ENCODE measurements at places on chromosomes 16 and 17.

- peak; percentile 78 for DNase-seq
Measured at GRCh38 chr16:83137326-83137781, 510.6 kb downstream of the CDH13 start.

DNA sequence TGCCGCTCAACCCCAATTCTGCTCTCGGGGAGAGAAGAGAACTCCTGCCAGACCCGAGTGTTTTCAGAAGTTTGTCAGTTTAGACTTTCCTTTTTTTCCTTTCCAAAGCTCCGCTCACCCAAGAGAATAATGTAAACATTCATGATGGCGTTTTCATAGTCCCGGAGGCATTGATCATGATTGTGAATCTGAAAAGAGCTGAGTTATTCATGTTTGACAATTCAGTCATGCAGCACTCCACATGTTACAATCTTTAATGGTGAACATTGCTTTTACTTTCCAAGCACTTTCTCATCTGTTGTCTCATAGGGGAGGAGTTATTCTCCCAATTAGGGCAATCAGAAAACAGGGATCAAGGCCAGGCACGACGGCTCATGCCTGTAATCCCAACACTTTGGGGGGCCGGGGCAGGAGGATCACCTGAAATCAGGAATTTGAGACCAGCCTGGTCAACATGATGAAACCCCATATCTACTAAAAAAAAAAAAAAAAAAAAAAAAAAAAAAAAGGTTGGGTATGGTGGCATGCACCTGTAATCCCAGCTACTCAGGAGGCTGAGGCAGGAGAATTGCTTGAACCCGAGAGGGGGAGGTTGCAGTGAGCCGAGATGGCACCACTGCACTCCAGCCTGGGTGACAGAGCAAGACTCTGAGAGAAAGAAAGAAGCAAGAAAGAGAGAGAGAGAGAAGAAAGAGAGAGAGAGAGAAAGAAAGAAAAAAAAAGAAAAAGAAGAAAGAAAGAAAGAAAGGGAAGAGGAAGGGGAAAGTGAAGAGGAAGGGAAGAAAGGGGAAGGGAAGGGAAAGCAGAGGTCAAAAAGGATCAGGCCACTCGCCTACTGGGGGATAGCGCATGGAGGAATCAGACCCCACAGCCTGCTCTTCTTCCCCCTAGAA, 70.0 kb upstream of the TNRC6C start:
- DNase-seq = no peak

DNA sequence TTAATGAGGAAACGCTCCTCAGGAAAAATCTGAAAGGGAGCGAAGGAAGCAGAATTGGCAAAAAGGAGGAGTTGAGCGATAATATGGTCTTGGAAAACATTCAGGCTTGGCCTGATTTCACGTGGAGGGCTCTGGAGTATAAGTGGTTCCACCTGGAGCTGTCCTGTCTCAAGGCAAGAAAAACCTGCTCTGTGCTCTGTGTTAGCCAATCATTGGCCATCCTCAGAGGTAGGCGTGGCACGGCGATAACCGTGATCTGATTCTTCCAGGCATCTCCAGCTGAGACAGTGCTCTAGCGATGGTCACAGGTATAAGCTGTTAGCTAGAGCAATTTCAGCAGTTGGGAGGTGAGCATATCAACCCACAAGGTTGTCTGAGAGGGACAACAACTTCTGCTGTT, 450.5 kb upstream of the MAF start:
- no peak for DNase-seq

GRCh38 chr16:54242199-54242598, 44.4 kb downstream of the IRX3 start:
- no peak for DNase-seq

DNA sequence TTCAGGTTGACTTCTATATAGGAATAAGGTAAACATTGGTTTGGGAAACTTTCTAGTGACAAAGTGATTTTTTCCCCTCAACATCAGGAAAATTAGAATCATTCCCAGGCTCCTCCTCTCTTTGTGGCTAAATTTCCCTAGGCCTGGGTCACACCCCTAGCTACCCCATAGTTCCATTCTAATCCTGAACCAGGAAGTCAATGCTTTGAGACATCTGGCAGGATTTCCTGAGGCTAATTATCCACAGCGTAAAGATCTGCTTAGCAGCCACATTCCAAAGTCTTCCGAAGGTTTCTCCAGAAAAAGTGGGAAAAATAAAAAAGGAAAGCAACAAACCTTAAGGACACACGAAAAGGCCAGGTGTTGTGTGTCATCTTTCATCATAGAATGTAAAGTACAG, 60.3 kb upstream of the CORO6 start:
- no peak for DNase-seq

- no peak for DNase-seq
Measured at GRCh38 chr16:30743716-30744115, 4.5 kb upstream of the PHKG2 start.

DNA sequence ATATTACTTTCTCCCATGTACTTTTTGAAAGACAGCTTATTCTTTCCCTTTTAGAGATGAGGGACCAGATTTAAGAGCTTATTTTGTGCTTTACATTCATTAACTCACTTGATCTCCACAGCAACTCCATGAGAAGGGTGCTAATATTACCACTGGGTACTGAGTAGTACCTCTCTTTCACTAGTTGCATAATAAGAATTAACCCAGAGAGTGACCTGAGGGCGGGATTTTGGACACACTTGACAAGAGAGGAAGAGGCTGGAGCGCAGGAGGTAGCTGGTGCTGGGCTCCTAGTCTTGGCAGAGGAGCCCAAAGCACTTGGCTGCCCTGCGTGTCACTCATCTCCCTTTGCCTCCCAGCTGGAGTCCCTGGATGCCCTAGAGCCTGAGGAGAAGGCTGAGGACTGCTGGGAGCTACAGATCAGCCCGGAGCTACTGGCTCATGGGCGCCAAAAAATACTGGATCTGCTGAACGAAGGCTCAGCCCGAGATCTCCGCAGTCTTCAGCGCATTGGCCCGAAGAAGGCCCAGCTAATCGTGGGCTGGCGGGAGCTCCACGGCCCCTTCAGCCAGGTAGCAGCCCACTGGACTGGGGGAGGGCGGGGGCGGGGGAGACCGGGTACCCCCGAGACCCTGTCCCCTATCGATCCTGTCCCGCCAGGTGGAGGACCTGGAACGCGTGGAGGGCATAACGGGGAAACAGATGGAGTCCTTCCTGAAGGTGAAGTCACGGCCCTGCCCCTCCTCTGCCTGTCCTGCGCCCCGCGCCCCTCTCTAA, 1.7 kb upstream of the MAZ start:
- DNase-seq = no peak

GRCh38 chr17:19418251-19418992, 7.4 kb downstream of the RNF112 start:
- DNase-seq = peak; percentile 43

- DNase-seq = no peak
Measured at GRCh38 chr16:2508722-2509400, 4.9 kb upstream of the ATP6V0C start.

DNA sequence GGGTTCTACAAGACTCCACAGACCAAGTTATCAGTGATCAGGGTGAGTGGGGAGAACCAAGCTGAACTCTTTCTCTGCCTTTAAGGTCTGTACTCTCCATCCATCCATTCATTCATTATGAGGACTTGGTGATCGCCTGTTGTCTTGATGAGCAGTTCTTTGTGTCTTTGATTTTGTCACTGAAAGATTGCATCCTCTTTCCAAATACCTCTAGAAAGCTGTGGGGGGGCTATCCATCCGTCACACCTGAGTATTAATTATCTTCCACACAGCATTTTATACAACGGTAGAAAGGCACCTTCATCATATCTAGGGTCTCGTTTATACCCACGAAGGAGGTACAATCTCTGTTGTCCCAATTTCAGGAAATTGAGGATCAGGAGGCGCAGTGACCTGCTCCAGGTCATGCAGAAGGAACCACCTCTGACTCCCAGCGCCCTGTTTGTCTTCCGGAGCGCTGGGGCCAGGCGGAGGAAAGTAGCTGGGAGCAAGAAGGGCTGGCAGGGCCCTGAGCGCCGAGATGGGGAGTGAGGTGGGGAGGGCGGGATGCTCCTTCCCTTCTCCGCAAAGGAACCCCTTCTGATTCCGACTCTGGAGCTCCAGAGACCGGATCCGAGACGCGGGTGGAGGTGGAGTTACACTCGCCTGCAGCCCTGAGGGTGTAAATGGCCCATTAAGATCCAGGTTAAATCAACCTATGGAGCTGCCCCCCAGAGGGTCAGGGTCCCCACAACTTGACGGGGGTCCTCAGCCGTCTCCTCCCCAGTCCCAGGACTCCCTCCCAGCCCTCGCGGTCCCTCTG, 605 bp upstream of the ABAT start:
- no peak for DNase-seq

- DNase-seq = no peak
Measured at GRCh38 chr17:57747221-57748017, 2.3 kb upstream of the CCDC182 start.

DNA sequence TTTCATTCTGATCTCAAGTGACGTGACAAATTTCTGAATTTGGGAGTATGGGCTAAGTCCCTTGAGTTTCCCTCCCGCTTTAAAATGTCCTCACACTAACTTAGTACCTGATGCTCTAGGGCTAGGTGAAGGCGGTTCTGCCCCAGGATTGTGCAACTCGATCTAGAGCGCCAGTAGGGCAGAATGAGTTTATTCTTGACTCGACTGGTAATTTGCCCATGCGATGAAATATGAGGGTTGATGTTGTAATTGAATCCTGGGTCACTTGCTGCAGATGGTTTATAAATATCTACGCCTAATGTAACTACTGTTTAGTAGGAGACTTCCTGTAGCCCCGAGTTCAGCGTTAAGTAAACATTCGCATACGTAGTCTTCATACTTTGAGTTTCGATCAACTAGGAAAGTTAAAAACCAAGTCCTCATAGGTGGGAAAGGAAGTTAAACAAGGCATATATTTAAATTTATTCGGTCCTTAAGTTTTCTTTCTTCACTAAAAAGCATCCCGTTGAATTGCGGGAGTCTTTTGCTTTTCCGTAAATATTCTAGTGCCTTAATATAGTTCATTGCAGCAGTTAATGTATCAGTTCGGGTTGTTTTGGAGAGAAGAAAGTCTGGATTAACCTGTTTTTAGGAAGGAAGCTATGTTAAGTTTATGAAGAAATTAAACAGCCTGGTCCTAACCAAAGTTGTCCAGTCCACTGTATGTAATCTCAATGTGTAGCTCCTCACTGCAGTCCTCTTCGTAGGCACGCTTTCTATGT, 1.6 kb downstream of the CTCF start:
- DNase-seq = no peak

DNA sequence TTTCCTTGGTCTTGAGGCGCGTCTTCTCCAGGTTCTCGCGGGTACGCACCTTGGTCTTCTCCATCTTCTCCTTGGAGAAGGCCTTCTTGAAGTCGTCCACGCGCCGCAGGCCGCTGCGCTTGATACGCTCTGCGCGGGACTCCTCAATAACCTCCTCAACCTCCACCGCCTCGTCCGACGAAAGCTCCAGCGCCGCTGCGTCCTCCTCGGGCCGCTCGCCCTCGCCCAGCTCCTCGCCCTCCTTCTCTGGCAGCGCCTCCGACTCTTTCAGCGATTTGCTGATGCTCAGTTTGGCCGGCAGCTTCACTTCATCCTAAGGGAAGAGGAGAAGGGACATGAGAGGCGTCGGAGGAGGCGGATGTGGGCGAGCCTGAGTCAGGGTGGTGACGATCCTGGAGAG, 16.8 kb upstream of the STAT3 start:
- no peak for DNase-seq

DNA sequence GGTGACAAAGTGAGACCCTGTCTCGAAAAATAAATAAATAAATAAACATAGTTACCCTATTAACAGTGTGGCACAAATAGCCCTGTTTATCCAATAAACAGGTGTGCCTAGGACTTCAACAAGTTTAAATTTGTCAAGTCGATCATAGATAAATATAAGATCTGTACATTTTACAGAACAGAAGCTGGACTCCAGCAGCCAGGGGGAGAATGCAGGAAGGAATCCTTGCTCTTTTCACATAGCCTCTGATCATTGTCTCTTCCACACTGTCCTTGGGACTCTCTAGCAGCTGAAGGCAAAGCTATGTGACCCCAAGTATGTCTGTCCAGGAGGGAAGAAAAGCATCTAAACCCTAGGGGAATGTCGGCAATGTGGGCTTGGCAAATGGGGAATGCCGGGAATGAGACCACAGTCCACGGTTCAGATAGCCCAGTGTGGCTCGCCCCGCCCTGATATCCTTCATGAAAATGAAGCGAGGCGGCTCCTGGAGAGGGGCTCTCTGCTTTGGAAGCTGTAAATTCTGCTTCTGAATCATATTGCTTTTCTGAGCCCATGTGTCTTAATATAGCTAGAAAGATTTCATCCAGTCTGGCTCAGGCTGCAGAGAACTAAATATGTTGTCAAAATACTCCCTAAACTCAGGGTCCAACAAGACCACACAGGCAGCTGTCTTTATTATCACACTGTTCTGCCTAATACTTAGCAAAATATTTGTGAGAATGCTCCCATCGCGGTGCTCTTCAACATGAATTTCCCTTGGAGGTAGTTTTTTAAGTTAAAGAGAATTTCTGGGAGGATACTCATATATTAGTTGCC, 24.9 kb upstream of the GRB2 start:
- DNase-seq = no peak

- no peak for DNase-seq
Measured at GRCh38 chr17:57313097-57313835, 56.9 kb downstream of the MSI2 start.

- DNase-seq = no peak
Measured at GRCh38 chr17:50817838-50818237, 17.5 kb upstream of the WFIKKN2 start.

GRCh38 chr16:85421338-85422195, 191.6 kb upstream of the GSE1 start:
- DNase-seq = no peak

- DNase-seq = no peak
Measured at GRCh38 chr17:661509-661908, 53.1 kb downstream of the VPS53 start.

DNA sequence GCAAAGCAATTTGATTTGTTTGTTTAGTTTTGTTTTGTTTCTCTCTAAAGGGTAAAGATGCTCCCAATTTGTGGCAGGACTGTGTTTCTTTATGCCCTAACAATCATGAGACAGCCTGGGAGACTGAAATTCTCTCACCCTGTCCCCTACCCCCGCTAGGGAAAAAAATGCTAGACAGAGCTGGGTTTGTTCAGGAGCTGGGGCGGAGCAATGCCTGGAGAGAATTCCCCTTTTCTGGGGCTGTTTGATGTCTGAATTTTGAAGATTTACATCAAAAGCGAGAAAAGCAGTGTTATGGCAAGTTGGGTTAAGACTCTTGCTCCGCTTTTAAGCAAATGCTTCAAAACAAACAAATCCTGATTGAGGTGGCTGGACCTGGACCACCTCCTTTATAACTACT, 8.4 kb downstream of the MAF start:
- no peak for DNase-seq

Data from bone marrow (tissue), 2 donors.